ENCODE measurements at places on chromosomes 3 and 15.

DNA sequence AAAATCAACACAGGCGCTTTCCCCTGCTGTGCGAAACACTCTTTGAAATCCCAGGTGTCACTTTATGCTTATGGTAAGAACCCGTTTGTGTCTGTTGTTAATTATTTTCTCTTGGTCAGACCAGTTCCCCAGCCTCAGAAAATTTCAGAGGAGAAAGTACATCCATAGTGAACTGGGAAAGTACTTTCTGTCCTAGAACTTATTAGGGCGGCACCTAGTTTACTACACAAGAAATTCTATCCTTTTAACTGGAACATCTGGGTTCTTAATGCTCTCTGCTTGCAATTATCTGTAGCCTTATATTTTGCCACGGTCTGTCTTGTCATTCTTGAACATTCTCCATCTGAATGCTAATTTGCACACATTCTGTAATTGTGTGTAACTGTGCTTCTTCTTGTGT lies 215.0 kb downstream of the PTPRG start:
- no peak for DNase-seq

GRCh38 chr3:127211118-127212060 lies 18.5 kb downstream of the PRR23E start:
- DNase-seq = no peak

- DNase-seq = peak; percentile 61
Measured at GRCh38 chr3:32143849-32144757, 37.7 kb downstream of the GPD1L start.

DNA sequence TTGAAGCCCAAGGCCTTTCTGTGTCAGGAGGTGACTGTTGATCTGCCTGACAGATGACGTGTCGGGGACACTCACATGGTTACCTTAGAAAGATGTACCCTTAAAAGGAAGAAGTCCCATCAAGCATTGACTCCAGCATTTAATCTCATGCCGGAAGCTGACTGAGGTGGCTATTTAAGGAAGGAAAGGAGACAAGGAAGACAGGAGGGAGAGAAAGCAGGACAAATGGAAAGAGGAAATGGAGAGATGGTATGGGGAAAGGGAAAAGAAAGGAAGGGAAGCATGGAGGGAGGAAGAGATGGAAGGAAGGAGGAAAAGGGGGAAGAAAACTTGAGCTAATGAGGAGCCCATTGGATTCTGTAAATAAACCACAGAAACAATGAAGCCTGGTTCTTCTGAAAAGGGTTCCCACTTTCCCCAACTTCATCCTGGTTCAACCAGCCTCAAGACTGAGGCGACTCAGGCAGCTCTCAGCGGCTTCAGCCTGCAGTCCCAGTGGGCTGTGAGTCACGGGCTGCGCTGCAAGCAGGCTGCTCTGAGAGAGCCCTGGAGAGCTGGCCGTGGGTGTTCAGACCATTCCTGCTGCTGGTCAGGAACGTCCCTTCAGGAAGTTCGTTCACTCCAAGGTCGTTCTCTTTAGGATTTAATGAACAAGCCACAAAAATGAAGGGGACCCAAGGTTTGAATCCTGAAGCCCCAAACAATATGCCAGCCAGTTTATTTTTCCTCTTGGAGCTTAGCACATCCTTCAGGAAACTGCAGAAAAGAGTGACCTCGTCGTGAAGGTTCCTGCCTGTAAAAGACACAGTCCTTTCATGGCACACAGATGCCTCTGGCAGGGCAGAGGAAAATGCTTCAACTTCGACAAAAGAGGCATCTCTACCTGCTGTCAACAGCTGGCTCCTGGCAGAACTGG lies 69.6 kb upstream of the THBS1 start:
- DNase-seq = no peak

DNA sequence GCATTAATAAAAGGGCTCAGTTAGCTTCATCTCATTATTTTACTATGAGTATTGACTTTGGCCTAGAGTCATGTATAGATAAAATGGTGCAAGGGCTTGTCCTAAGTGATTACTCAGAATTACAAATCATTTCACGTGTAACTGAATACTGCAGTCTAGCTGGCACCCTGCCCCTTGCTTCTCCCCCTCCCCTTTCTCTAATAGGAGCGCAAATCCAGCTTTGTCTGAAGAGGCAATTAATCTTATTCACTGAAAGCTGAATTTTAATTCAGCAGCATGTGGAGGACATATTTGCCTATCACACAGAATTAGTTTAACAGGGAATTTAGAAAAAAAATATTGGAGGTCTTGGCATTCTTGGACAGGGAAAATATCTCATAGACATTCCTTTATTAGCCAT lies 412.1 kb upstream of the DPH6 start:
- no peak for DNase-seq

- no peak for DNase-seq
Measured at GRCh38 chr3:72162649-72163184, 377.8 kb upstream of the PROK2 start.

DNA sequence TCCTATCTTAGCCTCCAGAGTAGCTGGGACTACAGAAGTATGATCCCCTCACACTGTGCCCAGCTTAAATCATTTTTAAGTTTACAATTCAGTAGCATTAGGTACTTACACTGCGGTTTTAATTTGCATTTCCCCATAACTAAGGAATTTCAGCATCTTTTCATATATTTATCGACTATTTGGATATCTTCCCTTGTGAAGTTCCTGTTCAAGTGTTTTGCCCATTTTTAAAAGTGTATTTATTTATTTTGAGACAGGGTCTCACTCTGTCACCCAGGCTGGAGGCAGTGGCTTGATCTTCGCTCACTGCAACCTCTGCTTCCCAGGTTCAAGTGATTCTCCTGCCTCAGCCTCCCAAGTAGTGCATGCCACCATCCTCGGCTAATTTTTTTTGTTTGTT lies 12.5 kb upstream of the MAP2K1 start:
- DNase-seq = no peak

- no peak for DNase-seq
Measured at GRCh38 chr3:101509811-101510210, 3.2 kb downstream of the SENP7 start.

- DNase-seq = no peak
Measured at GRCh38 chr3:188470508-188471130, 316.7 kb downstream of the LPP start.

GRCh38 chr3:139202959-139203349 lies 140.9 kb upstream of the MRPS22 start:
- DNase-seq = no peak

DNA sequence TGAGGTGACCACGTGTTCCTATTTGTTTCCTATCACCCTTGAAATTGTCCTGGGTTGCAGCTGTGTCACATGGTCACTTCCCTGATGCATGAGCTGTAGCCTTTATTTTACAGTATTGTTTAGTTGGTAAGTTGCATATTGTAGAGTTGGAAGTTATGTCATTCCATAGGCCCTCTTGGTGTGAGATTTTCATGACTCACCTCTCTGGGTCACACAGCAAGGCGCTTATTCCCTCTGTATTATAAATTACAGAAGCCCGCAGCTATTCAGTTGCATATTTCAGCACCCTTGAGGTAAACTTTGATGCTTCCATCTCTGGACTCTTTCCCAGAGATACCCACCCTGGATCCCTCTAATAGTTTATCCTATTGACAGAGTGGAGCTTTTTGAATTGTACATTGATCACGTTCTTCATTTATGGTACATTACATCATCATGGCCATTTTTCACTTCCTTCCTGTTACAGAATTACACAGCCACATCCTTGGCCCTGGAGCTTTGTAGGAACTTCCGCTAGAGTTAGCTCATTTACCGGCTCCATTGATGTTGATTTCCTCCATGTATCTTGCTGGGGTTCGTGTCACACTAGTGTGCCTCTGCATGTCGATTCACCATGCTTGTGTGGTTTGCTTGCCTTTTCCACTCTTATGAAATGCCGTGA lies 543.1 kb upstream of the RGMA start:
- DNase-seq = no peak

DNA sequence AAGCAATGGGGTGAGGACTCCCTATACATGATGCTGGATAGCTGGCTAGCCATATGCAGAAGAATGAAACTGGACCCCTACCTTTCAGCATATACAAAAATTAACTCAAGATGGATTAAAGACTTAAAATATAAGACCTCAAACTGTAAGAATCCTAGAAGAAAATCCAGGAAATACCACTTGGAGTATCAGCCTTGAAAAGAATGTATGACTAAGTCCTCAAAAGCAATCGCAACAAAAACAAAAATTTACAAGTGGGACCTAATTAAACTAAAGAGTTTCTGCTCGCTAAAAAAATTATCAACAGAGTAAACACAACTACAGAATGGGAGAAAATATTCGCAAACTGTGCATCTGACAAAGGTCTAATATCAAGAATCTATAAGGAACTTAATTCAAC lies 94.3 kb downstream of the XRN1 start:
- no peak for DNase-seq

DNA sequence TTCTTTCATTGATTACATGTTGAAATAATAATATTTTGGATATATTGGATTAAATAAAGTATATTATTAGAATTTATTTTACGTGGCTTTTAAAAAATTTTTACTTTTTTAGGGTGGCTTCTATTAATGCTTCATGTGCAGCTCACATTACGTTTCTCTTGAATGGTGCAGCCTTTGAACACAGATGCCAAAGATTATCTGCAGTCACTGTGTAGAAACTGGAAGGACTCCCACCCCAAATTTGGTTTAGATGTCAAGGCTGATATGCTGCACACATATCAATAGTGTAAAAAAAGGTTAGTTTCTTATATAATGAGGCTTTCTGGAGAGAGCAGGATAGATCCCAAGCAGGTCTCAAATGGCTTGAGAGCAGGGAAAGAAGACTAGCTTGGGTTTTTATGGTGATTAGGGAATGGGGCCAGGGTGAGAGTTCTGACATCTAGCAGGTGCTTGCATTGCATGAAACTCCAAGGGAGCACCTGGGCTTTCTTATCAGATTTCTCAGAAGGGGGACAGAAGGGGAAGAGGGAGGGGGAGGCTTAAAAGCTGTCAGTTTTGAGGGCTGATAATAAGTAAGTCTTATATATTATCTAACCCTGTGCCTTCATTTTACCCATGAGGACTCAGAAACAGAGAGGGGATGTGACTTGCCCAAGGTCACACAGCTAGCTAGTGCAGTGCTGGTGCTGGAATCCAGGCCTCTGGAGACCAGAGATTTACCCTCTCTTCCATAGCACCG lies 89.6 kb downstream of the CHST2 start:
- DNase-seq = no peak

DNA sequence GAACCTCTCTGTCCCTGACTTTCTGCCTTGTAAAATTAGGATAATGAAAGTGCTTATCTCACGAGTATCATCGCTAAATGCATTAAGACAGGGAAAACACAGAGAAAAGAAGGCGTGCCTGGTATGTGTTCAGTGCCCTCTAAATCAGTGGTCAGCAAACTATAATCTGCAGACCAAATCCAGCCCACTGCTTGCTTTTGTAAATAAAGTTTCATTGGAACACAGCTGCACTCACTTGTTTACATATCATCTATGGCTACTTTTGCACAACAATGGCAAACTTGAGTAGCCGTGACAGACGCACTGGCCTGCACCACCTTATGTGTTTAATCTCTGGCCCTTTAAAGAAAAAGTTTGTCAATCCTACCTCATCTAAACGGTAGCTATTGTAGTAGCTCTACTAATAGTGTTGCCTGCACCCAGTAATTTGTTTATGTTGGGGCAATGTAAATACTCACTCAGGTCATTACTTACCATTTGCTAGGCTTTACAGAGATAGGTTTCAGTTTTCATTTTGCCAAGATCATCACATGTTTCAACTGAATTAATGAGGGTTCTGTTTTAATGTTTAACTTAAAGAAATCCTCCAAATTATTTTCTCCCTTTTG lies 229.4 kb downstream of the FEZF2 start:
- no peak for DNase-seq

DNA sequence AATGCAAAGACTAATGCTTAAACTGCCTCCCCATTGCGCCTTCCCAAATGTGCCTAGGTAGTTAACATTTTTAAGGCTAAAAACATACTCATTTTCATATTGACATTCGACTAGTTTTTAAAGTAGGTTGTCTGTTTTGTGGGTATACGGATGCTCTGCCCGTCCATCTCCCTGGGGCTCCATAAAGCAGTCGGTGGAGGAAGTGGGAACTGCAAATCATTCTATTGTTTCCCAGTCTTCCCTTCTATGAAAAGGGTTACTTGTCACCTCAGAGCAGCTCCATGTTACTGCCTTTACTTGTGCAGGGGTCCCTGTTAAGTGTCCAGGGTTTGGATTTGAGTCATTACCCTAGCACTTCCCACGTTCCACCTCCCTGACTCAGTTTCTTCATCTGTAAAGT lies 10.9 kb downstream of the CHCHD6 start:
- no peak for DNase-seq

Measured in CD4-positive, alpha-beta T cell treated with Interleukin-6 at 100 ng/mL for 8 hours (primary cell).